Posterior vena cava (tissue), 2 donors: ENCODE measurements at places on chromosomes 3 and 15.

GRCh38 chr15:35680951-35681350 lies 135.0 kb upstream of the DPH6 start:
- DNase-seq = no peak

DNA sequence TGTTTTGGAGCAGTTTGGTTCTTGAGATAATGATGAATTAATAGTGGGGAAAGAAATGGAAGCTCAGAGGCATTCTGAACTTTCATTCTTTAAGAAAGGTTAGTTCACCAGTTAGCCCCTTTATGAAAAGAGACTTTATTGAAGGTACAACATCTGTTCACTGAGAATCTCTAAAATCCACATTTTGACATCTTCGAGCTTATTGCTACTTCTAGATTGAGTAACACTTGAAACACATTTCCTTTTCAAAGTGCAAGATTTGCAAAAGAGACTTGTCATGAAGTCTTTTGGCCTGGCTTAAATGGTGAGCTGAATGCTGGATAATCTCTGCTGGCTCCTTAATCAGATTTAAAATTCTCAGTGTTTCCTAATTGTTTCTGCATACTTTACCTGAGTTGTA lies 42.3 kb downstream of the RAB8B start:
- no peak for DNase-seq

GRCh38 chr3:16294844-16295243 lies 29.8 kb downstream of the OXNAD1 start:
- no peak for DNase-seq

DNA sequence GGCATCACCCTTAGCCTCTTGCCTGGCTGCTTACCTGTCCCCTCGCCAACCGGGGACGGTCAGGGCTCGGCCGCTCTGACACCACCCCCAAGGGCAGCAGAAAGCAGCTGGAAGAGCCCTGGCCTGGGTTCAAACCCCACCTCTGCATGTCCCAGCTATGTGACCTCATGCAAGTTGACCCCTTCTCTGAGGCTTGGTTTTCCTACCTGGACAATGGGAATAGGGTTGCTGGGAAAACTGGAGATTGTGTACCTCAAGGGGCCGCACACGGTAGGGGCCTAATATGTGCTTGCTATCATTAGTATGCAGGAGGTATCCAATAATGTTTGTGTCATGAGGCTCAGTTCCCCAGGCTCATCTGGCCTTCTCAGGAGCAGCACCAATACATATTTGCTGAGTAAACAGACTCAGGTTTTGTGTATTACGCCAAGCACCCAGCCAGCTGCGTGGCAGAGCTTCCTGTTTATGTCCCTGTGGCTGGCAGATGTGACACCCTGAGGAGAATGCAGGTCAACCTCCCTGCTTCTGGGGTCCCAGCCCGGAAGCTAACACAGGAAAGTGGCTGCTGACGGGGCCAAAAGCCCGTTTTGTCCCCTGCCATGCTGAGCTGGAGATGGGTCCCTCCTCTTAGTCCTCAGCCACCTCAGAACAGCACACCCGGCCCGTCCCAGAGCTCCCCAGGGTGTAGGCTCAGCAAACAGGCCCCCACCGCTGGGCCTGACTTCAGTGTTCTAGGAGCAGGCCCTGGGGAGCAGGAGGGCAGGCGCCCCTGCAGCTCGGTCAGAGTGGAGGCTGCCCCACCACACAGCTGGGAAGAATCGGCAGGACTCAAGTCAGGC lies 29.7 kb downstream of the PLXND1 start:
- no peak for DNase-seq
